AG09319 (cell line): ENCODE measurements at places on chromosomes 5 and 9.

- DNase-seq = no peak
These were observed 531 bp downstream of the MVB12B start for GRCh38 chr9:126327006-126327713.

GRCh38 chr5:16618138-16618897 lies 1.5 kb upstream of the RETREG1 start:
- DNase-seq = no peak

DNA sequence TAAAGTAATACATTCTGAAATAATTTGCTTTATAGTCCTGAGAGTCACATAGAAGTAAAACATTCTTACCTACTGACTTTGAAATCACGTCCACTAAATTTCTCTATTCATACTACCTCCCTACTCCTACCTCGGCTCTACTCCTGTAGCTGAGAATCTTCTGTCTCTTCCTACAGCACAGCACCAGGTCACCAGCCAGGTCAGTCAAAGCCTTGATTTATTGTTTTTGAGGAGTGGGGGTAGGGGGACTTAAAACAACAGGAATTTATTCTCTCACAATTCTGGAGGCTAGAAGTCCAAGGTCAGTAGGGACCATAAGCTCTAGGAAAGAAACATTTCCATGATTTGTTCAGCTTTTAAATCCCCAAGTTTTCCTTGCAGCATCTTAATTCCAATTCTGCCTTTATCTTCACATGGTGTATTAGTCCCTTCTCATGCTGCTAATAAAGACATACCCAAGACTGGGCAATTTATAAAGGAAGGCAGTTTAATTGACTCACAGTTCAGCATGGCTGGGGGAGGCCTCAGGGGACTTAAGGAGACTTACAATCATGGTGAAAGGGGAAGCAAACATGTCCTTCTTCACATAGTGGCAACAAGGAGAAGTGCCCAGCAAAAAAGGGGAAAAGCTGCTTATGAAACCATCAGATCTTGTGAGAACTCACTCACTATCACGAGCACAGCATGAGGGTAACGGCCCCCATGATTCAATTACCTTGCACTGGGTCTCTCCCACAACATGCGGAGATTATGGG lies 49.6 kb upstream of the CCNG1 start:
- no peak for DNase-seq

DNA sequence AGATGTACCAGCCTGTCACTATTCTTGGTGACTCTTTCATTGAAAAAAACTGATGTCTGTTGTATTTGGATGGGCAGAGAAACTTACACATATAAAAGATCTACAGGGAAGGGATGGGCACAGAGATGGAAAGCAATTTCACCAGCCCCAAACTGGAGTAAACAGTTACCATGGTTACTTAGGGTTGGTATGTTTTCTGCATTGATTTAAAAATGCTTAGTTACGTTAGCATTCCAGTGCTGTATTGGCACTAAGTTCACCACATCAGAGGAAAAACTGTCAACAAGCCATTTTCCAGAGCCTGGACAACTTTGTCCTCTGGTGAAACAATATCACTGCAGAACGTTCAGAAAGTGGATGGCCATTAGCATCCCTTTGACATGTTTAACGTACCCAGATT lies 28.0 kb downstream of the MARCHF3 start:
- DNase-seq = no peak

- no peak for DNase-seq
These were observed 390.8 kb downstream of the NNT start for GRCh38 chr5:43993634-43994351.

DNA sequence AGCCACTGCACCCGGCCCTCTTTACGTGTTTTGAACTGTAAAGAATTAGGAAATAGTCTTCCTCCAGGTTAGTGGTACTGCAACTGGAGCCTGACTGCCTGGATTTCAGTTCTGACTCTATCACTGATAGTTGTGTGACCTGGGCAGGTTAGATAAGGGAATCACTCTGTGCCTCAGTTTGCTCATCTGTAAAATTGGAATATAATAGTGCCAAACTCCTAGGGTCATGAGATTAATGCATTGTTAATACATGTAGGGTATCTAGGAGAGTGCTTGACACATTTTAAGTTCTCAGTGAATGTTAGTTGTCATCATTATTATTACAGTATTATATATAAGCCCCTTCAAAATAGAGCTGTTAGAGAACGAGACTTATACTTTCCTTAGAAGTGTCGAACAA lies 72.5 kb upstream of the FSD1L start:
- DNase-seq = no peak

DNA sequence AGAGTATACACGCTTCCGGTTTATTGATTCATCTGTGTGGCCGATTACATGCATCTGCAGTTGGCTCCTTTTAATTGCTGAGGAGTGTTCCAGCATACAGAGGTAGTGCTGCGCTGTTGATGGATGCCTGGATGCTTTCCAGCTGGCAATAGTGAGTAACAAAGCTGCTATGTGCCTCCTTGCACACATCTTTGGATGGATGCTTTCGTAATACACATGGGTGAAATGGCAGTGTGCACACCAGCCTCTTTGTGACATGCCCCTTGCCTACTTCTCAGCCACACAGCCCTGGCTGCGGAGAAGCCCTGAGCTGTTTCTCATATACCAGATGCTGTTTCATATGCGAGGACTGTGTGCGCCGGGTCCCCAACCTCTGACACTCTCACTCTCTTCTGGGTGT lies 151.0 kb downstream of the GADD45G start:
- no peak for DNase-seq

DNA sequence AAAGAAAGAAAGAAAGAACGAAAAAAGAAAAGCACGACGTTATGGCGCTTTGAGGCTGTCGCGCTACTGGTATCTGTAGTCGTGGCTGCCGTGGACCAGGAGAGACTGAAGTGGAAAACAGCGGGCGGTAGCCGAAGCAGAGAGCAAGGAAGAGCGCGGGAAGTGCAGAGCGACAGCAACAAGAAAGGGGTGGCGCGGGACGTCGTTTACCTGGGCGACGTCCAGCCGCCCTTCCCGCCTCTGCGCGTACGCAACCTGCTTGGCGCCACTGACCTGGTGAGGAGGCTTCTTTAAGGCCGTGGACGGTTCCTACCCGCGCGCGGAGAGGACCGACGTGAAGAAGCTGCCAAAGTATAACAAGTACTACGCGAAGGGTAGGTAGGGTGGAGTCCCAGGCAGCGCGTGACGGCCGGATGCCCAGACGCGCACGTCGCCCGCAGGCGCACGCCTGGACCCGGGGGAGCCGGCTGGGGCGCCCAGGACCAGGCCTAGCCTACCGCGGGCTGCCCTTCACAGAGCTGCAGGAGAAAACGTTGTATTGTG lies 15.4 kb downstream of the CCL28 start:
- DNase-seq = no peak

GRCh38 chr5:11455505-11455904 lies 448.7 kb downstream of the CTNND2 start:
- no peak for DNase-seq

DNA sequence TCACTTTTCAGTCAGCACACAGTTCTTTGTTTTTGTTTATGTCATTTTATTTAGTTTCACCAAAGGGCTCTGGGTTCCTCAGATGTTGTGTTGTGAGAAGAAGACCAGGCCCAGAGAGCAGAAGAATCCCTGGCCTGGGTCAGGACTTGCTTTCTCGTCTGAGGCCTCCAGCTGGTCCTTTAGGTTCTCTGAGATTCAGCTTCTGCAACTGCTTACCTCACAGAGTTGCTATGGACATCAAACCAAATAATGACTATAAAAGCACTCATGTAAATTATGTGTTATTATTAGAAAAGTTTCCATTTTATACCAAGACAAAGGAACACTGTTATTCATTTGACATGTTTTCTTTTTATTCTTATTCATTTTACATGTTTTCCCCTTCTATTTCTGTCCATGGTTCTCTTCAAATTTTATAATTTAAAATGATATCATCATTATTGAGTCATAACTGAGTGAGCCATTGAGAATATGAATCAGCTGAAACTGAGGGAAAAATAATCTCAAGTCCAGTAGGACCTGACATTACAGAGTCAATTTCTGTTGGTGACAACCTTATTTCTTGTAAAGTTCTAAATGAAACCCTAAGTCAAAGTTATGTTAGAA lies 44.0 kb upstream of the GLRX start:
- DNase-seq = no peak
